ENCODE measurements at places on chromosomes 1 and 21.

GRCh38 chr1:15411593-15412137, 2.0 kb downstream of the EFHD2 start:
- DNase-seq, result peak; percentile 80

DNA sequence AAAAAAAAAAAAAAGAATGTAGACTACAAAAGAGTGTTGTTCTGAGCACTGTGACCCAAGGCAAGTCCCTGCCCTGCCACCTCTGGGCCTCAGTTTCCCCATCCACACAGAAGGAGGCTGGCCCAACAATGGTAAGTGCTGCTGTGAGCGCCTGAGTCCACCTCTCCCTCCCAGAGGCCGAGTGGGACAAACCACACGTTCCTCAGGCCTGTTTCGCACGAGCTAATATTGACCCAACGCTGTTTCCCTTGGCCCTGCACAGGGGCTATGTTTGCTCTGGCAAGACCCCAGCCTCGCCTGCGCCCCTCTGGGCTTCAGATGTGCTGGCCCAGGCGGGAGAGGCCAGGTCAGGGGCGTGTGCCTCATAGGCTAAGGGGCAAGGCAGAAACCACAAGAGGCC, 12.6 kb upstream of the LAPTM5 start:
- no peak for DNase-seq

DNA sequence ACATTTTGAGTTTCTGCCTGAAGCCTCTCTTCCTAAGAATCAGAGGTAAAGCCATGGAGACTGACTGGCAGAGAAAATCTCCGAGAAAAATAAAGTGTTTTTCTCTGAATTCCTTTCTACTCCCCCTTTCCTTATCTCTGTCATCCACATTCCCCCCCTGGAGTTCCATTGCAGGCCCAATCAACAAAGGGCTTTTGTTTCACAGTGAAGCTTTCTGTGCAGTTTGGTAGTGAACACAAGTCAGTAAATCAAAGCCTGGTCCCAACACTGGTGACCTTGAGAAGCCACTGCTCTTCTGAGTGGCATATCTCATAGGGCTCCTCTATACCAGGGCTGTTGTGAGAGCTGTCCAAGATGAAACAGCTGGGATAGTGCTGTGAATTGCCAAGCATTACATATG, 228.4 kb downstream of the SEC16B start:
- no peak for DNase-seq

DNA sequence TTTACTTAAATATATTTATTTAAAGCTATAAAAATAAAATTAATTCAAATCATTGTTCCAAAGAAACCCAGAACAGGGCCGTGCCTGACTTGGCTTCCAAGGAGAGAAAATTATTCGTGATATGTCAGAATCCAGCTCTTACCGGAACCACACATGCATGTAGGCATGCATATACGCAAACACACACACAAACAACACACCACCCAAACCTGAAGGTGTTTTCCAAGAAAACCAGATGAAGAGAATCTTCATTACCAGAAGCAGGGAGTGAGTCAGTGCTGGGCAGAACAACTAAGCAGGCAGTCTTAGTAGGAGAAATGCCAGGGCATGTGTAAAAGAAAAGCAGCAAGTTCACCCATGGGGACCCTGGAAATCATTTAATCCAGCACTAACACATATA, 432.0 kb upstream of the BEND5 start:
- no peak for DNase-seq

- DNase-seq, result no peak
Observed at GRCh38 chr1:119133987-119134386, 6.5 kb downstream of the WARS2 start.

DNA sequence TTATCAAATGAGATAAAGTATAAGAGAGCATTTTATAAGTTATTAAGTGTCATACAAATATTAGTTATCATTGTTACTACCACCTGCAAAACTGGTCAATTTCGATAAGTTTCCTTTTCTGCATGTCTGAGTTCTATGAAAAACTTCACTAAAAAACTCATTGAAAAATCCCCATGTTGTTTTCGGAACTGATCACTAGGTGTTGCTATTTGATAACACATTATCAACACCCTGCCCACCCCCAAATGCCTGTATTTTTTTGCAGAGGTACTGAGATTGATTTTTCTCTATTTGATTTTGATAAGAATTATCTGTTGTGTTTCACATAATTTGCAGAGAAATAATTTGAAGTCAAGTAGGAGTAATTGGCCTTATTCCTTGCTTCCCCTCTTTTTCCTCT, 22.1 kb upstream of the DISP1 start:
- no peak for DNase-seq

- peak; percentile 71 for DNase-seq
Observed at GRCh38 chr1:228374711-228375577, 31.7 kb downstream of the TRIM11 start.

GRCh38 chr1:226371027-226371694, 36.7 kb downstream of the PARP1 start:
- no peak for DNase-seq

DNA sequence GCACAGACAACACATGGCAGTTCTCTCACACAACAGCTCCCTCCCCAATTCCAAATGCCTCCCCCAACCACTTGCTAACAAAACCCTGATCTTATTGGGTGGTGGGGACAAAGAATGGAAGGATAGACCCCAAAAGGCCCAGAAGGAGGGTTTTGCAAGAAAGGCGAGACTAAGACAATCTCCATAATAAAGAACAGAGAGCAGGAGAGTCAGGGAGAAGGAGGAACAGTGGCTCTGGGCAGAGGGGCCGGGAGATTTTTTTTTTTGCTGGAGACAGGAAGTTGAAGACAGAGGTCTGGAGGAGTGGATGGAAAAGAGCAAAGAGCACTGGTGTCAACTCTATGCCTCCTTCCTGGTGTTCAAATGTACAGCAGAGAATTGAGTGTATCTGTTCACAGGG, 6.5 kb upstream of the C1QA start:
- DNase-seq, result no peak

- DNase-seq, result no peak
Observed at GRCh38 chr1:208103597-208104513, 140.3 kb downstream of the PLXNA2 start.

GRCh38 chr1:241456743-241457142, 62.8 kb downstream of the FH start:
- DNase-seq, result no peak

DNA sequence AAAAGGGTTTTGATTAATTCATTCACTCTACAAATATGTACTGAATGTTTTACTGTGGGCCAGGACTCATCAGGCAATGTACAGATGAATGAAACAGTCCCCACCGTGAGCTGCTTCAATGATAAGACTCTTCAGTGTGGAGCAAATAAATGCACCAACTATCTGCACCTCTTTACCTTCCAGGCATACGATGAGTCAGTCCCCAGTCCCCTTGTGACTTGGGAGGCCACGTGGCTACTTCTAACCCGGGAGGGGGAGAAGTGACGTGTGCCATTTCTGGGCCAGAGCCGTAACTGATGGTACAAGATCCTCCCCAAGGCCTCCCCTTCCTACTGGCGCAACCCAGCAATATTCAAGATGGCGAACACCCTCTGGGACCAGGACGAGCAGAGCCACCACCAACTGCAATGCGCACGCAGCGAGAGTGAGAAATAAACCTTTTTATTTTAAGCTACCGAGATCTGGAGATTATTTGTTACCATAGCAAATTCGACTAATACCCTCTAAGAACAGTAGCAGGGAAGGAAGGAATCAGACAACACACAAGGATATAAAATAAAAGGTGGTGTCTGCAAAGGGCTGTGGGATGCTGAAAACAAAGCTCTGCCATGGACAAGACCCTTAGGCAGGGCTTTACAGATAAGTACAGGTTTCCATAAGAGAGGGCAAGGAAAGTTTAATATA, 74.5 kb downstream of the NPHP4 start:
- no peak for DNase-seq

GRCh38 chr1:229296541-229296941, 25.6 kb downstream of the RAB4A start:
- DNase-seq, result no peak

- no peak for DNase-seq
Observed at GRCh38 chr1:12422488-12422887, 192.7 kb downstream of the VPS13D start.

DNA sequence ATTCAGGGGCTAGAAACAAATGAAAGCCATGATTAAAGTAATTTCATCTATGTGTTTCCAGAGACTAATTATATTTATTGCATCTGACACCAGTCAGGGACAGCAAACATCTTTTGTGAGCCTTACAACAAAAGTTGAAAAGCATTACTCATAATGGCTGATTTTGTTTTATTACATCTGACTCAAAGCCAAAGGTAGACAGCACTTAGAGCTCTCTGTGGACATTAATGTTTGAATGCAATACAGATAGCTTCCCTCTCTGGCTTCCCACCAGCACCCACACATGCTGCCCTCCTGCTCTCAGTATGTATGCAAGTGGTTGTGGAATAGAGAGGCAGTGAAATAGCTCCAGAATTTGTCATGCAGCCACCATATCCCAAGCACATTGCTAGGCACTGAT, 198.7 kb downstream of the SETD4 start:
- no peak for DNase-seq

GRCh38 chr1:160642281-160642644, 4.6 kb downstream of the SLAMF1 start:
- DNase-seq, result no peak

DNA sequence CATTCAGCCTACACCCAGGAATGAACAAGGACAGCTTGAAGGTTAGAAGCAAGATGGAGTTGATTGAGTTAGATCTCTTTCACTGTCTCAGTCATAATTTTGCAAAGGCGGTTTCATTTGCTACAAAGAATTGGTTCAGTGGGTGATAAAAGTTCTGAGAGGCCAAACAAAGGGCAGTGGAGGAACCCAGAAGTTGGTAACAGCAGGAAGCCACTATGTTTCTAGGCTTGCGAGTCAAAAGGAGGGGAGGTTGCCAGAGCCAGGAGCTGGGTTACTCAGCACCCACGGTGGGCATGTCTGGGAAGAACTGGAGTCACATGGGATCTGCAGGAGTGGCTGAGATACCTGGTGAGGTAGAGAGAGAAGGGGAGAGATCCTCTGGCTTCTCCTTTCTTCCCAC, 64.2 kb upstream of the MRPS6 start:
- no peak for DNase-seq

DNA sequence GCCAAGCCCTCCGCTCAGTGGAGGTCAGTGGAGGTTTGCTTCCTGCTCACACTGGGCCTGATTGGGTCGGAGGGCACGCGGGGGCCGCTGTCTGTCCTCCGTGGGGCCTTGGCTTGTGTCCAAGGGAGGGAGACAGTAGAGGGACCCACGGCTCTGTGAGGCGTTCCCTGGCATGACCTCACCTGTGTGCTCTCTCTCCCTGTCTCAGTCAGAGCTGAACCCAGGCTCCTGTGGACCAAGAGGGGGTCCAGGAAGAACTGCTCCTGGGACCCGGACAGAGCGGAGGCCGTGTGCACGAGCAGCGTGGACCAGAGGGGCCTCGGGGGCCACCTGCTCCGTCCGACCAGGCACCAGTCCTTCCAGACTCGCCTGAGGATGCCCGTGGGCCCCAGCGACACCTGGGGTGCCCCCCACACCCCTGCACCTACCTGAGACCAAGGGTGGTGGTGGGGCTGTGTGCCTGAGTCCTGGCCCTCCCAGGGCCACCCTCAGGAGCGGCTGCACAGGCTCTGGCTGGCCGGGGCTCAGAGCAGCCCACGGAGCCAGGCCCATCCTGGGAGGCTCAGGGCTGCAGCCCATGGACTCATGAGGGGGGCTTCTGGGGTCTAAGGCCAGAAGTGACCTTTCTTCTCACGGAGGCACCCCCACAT, 13.3 kb upstream of the TTLL10 start:
- DNase-seq, result no peak

- no peak for DNase-seq
Observed at GRCh38 chr1:181490740-181491712, 7.7 kb downstream of the CACNA1E start.

DNA sequence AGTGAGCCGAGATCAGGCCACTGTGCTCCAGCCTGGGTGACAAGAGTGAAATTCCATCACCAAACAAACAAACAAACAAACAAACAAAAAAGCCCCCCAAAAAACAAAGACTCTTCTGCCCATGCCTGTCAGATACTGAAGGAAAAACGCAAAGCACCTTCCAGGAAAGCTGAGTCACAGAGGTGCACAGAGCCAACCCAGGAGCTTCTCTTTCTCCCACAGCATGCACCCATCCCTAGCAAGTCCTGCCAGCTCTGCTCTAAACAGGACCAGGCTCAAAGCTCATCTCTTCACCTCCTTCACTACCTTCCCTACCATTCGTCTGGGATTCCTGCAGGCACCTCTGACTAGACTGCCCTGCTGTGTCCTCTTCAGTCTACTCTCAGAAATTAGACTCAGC, 46.5 kb downstream of the ETS2 start:
- DNase-seq, result no peak

- no peak for DNase-seq
Observed at GRCh38 chr1:226401355-226402303, 6.3 kb downstream of the PARP1 start.
